ENCODE measurements at places on chromosomes 11 and 22.
A peak's percentile ranks its signal among the peaks of the same experiment; 100 is the strongest.

DNA sequence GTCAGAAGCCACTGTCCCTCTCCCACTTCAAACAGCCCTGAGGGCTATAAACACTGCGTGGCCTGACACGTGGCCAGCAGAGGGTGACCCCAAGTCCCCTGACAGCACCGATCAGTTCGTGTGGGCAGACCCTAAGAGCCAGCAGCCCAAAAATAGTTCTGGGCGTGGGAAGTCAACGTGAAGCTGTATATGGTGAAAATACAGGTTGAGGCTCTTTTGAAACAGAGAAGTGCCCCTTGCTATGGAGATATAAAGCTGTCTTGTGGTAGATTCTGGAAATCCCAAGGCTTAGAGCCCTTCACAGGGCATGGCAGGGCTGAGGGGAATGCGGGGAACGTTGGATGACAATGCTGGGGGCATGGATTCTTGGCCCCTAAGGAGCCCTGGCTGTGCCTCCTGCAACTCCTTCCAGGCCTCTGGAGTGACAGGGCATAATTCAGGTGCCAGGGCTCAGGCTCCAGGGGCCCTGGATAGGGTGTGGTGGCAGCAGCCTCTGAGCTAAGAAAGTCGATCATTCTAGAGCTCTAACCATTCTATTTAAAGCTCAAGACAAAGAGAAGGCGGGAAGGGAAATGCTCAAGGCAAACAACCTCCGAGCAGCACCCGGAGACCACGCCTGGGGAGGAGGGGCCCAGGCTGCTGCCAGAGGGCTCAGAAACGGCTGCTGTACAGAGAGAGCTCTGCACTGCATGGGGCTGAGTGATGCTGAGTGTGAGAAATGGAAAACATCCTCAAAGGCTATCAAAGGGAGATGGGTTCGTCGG lies 60.4 kb upstream of the CD5 start:
- peak; percentile 91 for DNase-seq

DNA sequence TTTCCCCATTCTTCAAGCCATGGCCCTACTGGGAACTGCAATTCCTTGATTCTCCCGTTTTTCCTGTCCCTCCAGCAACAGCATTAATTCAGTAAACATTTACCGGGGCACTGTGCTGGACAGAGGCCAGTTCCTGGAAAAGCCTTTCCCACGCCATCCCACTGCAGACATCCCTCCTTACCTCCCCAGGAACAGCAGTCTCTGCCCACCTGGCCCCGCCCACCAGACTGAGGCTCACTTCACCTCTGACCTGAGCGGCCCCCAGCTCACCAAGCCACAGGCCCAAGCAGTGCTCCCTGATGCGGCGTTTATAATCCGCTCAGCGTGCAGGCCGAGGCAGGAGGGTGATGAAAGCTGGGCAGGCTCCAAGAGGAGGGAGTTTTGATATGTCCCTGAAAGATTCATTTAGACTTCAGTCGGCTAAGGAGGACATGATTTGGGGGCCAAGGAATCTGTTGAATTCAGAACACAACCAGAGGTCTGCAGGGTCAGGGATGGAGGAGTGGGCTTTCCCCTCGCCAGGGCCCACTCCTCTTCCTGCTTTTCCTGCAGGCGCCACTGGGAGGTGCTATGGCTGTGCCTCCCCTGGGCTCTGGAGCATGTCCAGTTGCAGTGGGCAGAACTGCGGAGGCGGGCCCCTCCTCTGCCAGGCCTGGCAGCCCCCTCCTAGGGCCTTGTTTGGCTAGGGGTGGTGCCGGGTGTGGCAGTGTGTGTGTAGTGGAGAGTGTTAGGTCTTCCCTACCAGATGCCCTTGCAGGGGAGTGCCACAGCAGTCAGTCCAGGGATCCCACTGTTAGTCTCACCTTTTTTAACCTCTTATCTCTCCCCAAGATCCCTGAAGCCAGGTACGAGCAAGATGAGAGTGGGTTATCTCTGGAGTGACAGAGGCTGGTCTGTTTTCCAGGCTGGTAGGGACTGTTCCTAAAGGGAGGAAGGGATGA lies 1.4 kb upstream of the TAGLN start:
- no peak for DNase-seq

DNA sequence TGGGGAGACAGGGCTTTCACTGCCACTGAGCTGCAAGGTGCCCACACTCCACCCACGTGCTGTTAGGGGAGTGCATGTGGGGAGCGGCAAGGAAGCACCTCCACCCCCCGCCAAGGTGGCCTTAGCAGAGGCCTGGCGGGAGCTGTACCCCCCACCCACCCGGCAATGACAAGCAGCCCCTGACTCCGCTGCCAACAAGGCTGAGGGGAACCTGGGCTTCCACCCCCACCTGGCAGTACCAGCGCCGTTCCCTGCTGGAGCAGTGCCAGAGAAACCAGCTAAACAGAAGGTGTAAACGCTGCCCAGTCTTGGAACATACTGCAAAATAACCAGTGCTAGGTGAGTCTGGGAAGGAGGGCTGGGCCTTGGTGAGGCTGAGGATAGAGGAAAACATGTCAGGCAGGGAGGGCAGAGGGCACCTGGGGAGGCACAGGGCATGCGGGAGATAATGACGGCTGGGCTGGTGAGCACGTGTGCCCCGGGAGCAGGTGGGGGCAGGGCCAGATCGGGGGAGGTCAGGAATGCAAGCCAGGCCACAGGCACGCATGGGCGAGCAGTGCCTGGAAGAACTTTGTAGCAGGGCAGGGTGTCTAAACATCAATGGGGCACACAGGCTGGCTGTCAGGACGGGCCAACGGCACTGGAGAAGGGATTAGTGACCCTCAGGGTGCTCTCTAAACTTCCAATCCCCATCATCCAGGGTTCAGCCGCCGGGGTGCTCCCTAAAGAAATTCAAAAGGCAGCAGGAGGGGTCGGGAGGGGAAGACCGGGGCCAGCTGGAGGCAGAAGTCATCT lies 6.6 kb downstream of the CERK start:
- no peak for DNase-seq

- no peak for DNase-seq
These were observed 225.9 kb downstream of the BRD1 start for GRCh38 chr22:49601614-49602321.

GRCh38 chr22:24424001-24424900 lies 3.1 kb upstream of the ADORA2A start:
- DNase-seq: peak; percentile 40

- DNase-seq: no peak
These were observed 24.0 kb upstream of the SC5D start for GRCh38 chr11:121268581-121268980.

DNA sequence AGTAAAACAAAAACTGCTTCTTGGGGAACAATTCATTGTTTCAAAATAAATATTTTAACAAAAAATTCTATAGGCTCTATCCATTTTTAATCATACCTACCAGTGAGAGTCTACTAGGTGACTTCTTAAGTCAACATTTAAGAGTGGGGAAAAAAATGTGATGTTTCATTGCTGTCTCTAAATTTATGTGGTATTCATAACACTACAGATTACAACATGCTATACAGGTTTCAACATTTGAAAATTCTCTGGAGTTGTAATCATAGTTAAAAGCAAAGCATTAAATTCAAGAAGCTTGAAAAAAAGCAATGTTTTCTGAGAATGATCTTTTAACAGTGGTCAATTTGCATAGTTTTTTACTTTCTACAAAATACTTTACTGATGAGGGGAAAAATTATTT lies 18.3 kb downstream of the SBF2 start:
- no peak for DNase-seq

DNA sequence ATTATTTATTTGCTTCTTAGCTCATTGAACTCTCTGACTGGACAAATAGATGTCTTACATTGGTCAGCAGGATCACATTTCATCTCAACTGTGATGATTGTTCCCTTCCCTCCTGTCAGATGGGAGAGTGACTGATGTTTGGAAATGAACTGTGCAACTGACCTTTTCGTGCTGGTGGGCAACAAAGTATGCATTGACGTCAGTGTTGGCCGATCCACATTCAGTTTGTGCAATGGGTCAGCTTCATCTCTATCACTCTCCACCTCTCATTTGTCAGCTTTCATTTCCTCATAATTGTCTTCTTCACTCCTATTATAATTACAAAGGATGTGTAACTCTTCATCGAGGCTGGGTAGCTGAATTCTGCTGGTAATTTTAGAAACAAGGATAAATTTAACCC lies 71.3 kb downstream of the PPP2R1B start:
- no peak for DNase-seq
